ENCODE measurements at places on chromosomes 6 and 20.

GRCh38 chr6:158897236-158897635 is 78.1 kb upstream of the EZR start:
- DNase-seq = no peak

- no peak for DNase-seq
These were observed 180.0 kb downstream of the TMEM242 start for GRCh38 chr6:157143171-157143889.

DNA sequence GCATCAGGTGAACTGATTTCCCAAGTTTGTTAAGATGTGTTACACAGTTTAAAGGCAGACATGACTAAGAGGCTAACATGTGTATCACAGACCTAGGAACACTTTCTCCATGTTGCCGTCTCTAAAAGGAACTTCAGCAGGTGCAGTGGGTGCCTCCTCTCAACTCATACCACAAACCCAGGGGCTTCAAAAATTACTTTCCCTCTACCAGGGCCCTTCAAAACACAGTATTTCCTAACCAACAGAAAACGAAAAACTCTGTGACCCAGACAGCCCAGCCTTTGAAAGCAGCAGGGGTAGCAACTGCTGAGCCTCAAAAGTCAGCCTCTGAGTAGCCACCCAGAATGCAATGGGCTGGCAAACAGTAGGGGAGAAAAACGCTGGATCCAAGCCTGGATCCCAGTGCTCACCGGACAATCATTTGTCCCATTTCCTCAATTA is 28.5 kb downstream of the B4GALT5 start:
- no peak for DNase-seq

GRCh38 chr20:57788936-57789613 is 79.3 kb upstream of the PMEPA1 start:
- DNase-seq = no peak

DNA sequence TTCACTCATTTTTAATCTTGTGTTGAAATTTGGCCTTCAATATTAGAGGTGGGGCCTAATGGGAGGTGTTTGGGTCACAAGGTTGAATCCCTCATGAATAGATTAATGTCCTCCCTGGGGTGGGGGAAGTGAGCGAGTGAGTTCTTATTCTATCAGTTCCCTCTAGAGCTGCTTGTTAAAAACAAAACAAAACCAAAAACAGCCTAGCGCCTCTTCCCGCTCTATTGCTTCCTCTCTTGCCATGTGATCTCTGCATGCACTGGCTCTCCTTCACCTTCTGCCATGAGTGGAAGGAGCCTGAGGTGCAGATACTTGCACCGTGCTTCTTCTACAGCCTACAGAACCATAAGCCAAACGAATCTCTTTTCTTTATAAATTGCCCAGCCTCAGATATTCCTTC is 89.6 kb upstream of the SLC35F1 start:
- DNase-seq = no peak

GRCh38 chr20:49367113-49367512 is 89.3 kb upstream of the ZNFX1 start:
- peak; percentile 70 for DNase-seq

DNA sequence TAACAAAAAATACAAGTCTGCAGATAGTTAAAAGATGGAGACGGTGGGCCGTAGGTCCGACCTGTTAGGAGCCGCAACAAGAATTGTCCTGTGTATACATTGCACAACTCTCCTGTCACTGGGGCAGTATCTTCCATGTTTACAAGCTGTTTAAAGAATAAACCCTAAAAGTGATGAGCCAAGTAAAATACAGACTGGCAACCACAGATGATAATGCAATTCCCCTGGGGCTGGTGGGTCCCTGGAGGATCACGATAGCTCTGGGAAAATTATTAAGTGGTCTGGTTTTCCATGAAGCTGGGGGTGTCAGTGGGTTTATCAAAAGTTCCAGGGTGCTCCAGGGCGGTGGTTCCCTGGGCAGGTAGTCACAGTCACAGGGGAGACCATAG is 8.1 kb upstream of the FAM50B start:
- peak; percentile 63 for DNase-seq

- DNase-seq = no peak
These were observed 58.7 kb upstream of the SULF2 start for GRCh38 chr20:47843886-47844567.

DNA sequence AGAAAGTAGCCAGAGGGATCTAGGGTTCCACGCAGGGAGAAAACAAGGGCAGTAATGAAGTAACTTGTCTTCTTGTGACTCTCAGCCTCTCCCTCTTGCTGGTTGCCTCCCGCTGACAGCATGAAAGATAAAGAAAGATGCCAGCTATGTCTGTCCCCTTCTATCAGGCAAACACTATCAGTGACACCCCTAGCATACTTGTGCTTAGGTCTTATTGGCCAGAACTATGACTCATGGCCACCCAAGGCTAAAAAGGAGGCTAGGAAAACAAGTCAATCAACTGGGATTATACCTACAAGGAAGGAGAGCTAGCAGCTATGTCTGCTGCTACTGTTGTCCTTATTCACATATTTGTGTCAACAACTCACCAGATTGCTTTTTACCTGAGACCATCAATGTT is 206.8 kb upstream of the SOX4 start:
- no peak for DNase-seq

GRCh38 chr20:54576518-54576917 is 101.1 kb downstream of the DOK5 start:
- DNase-seq = no peak

- DNase-seq = no peak
These were observed 530 bp upstream of the NEDD9 start for GRCh38 chr6:11232770-11233626.

DNA sequence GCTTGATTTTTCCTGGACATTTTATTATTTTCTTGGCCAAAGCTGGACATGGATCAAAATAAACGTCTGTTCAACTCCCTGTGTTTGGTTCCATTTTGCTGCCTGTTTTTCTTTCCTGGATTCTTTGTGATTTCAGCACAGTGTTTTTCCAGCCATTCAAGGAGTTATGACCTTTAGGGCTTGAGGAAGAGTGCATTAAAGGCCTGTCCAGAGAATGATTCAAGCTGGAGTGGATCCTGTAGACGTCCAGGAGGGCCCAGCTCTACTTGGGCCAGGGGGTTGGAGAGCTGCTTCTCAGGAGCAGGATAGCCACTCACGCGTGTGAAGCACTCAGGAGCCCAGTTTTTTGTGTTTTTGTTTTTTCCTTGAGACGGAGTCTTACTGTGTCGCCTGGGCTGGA is 56.5 kb upstream of the IER3 start:
- DNase-seq = no peak

GRCh38 chr6:39885691-39886090 is 48.6 kb downstream of the MOCS1 start:
- no peak for DNase-seq

DNA sequence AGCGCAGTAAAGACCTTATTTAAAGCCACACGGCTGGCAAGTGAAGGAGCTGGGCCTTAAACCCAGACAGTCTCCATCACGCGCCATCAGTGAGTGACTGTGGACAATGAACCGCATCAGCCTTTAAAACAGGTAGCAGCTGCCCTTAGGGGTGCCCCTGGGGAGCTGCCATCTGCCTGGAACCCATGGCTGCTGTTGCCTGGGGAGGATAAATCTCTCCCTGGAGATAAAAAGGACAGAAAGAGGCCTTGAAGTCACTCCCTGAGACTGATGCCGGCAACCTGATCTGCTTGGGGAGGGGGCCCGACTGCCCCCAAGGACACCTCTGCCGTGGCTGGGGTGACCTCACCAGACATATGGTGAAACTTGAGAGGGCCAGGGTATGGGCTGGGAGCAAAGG is 73.5 kb downstream of the PREX1 start:
- DNase-seq = no peak

DNA sequence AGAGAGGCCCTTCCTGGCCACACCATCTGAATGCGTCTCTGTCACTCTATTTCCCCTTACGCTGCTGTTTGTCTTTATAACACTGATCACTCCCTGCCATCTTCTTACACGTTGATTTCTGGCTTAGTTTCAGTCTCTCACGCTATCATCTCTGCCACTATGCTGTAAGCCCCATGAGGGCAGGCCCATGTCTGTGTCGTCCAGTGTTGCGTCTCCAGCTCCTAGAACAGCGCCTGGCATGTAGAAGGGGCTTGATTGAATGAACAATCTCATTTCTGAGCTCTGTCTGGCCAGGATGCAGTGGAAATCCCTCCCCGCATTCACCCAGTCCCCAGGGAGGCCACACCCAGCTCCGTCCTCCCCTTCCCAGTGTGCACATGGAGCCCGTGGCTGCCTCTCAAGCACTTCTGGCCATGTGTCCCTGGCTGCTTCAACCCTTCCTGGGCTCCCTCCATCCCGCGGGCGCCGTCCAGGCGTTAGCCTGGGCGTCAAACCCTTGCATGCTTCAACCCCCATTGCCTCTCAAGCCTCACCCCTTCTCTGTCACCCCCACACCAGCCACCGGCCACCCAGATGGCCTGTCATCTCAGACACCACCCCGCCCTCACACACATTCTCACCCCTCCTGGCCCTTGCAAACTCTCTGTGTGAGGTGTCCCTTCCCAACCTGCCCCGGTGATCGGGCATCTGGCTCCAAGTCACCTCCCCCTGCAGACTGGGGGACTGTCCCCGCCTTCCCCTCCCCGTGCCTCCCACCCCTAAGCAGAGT is 71.1 kb downstream of the SRC start:
- DNase-seq = no peak

- DNase-seq = no peak
These were observed 255.9 kb downstream of the SYNE1 start for GRCh38 chr6:152380993-152381898.

DNA sequence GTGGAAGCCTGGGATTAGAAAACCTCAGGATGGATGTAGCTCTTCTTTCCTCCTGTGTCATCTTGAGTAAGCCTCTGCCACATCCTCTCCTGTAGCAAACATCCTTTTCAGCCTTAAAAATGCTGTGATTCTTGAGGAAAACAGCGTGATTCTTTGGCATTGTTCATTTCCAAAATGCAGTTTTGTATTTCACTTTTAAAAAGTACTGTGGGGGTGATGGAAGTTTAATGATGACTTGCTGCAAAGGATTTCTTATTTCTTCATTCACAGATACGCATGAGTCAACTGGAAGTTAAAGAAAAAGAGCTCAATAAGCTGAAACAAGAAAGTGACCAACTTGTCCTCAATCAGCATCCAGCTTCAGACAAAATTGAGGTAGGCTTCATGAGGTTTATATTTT is 23.9 kb upstream of the SNRNP48 start:
- no peak for DNase-seq

GRCh38 chr6:26264547-26264946 is 100.5 kb upstream of the BTN3A2 start:
- DNase-seq = no peak

GRCh38 chr6:101465863-101466262 is 72.4 kb downstream of the GRIK2 start:
- DNase-seq = no peak

DNA sequence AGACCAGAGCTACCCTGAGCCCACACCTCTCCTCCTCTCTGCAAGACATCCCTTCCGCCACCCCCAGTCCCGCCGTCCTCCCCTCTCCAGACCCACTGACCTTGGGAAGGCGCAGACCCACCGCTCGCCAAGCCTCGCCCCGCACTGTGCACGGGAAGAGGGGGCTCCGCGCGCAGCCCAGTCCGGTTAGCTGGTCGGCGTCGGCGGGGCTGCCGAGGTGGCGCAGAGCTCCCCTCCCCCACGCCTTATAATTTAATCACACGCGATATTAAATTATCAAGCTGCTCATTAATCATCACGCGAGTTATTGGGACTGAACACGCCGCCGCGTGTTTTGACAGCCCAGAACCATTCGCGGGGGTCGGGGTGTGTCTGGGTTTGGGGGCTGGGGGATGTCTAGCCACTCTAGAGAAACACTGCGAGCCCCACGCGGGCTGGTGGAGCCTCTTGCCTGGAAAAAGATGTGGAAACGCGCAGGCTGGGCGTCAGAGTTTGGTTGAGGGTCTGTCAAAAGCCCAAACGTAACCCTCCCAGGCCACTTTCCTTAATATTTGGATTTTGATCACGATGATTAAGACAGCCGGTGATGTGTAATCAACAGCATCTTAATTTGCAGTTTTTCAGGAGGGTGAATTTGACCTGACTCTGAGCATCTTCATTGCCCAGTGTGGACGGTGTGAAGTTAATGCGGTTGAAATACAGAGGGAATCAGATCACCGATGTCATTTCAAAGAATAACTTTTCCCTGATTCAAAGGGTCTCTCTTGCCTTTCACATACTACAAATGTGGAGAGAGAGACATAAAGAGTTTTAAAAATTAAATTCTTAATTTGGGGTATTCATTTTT is at the start of gene LINC00237:
Gene LINC00237 (minus strand): TSS at position 188 of the 847 bp plus-strand sequence.
- no peak for DNase-seq

DNA sequence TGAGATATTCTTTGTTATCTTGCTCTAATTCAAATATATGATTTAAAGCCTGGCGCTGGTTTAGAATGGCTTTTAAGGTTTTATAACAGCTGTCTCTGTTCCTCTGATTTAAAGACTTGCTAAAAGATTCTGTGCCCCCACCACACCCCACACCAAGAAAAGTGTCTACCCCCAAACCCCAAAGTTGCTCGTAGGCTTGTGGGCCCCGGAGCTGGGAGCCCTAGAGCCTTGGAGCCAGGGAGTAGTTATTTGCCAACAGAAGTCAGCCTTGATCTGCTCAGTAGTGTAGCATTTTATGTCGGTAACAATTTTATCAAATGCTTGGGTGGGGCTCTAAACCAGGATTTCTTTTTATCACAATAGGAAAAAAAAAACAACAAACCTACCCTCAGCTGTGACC is 105.2 kb upstream of the TRAF3IP2 start:
- DNase-seq = no peak
